A549 (cell line): ENCODE measurements at places on chromosomes 3 and 15. TPM values are rescaled to one million over a fixed set of nuclear protein-coding genes. Genes with fewer than 3 reads are reported as not detected.

The PLA1A gene
- polyA plus RNA-seq = 0.12 to 0.17 TPM (median 0.12 TPM) in 3 replicates

- no peak for DNase-seq
Measured at GRCh38 chr15:48632651-48633050, 12.9 kb downstream of the FBN1 start.

- peak; percentile 84 for DNase-seq
Measured at GRCh38 chr15:91942720-91943394, 89.3 kb downstream of the SLCO3A1 start.

DNA sequence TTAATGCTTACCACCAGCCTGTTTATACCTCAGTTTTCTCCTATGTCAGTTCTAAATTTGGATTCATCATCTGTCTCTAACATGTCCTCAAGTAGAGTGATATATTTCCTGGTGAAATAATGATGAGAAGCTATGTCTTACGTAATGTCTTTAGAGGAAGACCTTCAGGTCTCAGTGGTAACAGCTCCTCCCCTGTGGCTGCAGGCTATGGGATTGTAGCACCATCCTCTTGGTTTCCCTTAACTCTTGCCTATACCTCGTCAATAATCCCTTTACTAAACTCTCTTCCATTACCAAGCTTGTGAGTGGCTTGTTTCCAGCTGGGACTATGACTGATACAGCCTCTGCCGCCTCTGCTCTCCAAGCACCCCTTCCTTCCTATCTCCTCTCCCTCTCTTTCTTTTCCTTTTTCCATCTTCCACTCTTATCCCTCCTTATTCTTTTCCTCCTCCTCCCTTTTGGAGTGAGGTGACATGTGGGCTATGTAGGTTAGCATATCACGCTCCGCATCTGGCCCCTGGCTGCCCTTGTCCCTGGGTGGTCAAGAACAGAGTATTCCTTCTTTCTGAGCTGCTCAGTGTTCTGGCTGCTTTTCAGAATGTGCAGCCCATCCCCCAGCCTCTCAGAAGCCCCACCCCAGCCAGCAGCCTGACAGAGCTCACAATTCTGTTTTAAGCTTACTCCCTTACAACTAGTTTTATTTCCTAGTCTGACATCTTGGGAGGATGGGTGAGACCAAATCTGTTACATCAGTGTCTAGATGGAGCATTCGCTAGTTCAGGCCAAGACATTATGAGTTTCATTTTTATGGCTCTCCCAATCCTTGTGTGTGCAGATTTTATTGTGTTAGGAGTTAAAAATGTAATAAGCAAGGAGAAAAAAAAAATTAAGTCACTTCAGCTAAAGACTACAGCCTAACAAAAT lies 75.0 kb upstream of the RNU6-1 start:
- peak; percentile 93 for DNase-seq

The GOLGA8T gene
- polyA plus RNA-seq = 0.96 to 2.1 TPM (median 1.3 TPM) in 3 replicates

- no peak for DNase-seq
Measured at GRCh38 chr15:48577469-48577868, 68.0 kb downstream of the FBN1 start.

The GNAT1 gene
- not detected in 3 replicates for polyA plus RNA-seq

GRCh38 chr15:43286074-43286473 lies 19.3 kb upstream of the TGM5 start:
- no peak for DNase-seq

DNA sequence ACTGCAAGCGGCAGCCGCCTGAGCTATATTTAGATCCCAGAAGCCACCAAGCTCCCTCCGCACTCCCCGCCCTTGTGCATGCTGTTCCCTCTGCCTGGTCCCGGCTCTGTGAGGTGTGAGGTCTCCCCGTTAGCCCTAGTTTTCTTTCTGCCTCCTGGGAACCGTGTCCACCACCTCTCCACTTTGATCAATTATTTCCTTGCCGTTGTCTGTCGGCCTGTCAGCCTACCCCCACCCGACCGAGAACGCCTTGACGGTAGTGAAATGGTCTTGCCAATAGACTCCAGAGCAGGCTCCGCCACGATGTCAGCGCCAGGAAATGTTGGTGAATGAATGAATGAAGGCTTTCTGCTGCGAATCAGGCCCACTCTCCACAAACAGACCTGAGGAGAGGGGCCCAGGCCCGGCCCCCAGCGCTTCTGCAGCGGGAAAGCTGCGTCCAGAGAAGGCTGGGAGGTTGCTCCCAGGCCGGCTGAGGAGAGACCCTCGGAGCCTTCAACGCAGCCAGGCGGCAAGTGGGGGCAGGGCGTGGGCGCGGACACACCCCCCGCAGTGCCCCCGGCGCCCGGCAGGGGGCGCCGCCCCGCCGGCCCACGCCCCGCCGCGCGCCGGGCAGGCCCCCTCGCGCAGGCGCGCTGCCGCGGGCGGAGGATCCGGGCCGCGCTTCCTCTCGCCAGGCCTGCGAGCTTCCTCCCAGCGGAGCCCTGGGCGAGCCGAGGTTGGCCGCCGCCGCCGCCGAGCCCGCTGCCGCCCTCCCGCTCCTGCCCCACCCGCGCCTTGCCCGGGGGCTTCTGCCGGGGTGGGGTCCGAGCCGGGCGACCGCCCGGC lies at the start of gene CSK:
Gene CSK (plus strand): TSS at position 650 of the 828 bp plus-strand sequence. CDS start 16,218 bp downstream, outside the sequence.
- DNase-seq = peak; percentile 67

The GOLGA6L10 gene
- 0.62 to 1.1 TPM (median 0.98 TPM) in 3 replicates for polyA plus RNA-seq

- DNase-seq = no peak
Measured at GRCh38 chr15:70066447-70066846, 31.3 kb downstream of the TLE3 start.

DNA sequence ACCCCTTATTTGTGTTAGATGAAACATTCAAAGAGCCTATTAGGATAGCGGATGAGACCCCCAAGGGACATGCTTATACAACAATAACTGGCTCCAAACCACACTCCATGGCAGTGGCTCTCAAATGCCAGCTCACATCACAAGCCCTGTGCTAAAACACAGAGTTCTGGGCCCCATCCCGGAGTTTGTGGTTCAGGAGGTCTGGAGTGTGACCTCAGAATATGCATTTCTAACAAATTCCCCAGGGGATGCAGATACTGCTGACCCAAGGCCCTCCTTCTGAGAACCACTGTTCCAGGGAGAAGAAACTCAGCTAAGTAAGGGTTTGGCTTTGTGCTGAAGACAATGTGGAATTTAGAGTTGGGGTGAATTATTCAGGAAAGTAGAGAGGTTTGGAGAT lies 3.6 kb downstream of the CCRL2 start:
- no peak for DNase-seq

- no peak for DNase-seq
Measured at GRCh38 chr15:58261368-58261767, 123.2 kb downstream of the AQP9 start.

DNA sequence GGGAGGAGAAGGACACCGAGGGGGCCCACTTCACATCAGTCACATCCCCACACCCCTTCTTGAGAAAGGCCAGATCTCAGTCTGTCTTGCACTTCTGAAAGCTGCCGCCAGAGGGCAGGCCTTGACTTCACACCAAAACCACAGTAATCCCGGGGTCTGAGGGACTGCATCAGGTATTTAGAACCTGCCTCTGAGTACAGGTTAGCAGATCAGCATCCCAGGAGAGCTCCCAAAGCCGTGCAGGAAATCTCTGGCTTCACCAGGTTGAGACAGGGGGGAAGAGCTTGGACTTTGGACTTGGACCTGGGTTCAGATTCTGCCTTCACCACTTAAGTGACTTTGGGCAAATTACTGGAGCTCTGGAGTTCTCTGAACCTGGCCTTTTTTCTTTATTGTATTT lies 50.3 kb downstream of the LHFPL4 start:
- peak; percentile 80 for DNase-seq

DNA sequence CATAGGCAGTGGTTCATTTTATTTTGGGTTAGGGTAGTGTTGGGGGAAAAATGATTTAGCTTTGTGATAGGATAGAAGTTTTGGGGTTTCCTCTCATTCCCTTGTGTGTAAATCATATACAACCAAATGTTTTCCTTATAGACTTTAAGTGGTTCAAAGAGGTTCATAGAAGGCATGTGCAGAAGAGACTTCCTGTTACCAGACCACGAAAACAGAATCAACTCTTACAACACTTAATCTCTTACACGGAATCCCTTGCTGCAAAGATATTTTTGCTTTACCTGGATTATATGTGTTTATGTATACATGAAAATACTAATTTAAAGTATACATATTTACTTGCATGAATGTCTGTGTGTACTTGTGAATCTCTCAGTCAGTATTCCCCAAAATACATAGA lies 2.9 kb downstream of the TMOD2 start:
- DNase-seq = no peak

- peak; percentile 18 for DNase-seq
Measured at GRCh38 chr3:105367063-105367405, 325 bp downstream of the ALCAM start.

The BNC1 gene
- polyA plus RNA-seq = 0.22 to 0.43 TPM (median 0.28 TPM) in 3 replicates

DNA sequence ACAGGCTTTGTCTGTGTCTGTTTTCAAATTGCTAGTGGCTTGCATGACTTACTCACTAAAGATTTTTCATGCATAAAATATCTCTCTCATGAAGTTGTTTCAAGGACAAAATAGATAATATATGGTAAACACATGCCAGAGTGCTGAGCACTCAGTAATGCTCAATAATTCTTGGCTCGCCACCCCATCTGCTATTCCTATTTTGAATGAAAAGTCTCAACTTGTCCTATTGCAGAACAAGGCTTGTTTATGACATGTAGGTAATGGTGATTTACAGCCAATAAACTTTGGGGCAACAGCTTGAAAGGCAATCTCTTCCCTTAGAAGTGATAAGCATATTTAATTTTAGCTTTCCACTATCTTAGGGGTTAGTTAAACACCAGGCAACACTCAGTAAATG lies 789.0 kb upstream of the ROBO1 start:
- DNase-seq = no peak

The FAM174B gene
- 4.6 to 5.9 TPM (median 5.2 TPM) in 3 replicates for polyA plus RNA-seq

- no peak for DNase-seq
Measured at GRCh38 chr15:72564091-72564490, 90.0 kb downstream of the ARIH1 start.

The SERPINI2 gene
- not detected in 3 replicates for polyA plus RNA-seq

GRCh38 chr15:69119001-69119400 lies 41.4 kb upstream of the GLCE start:
- DNase-seq = no peak

DNA sequence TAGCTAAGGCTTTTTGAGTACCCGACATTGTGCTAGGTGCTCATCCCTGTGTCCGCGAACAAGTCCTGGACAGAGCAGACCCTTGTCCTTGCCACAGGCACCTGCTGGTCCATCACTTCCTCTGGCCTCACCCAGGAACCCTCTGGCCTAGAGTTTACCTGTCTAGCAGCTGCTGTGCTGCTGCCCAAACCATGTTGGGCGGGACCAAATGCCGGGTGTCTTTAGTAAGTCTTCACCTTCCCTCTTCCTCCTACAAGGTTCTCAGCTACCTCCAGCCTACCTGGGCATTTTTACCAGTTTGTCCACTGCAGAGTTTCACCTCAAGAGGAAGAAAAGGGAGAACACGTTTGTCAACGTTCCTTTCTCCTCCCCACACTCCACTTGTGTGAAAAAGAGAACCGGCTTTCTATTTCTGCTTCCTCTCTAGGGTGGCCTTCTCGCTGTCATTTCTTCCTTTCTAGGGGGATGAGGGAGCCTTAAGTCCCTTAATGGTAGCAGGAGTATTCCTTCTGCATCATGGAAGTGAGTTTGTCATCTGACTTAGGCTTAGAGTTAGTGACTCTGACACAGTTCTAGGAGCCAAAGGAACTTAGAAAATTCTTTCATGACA lies 80.4 kb upstream of the GCNT3 start:
- DNase-seq = no peak

The CRYGS gene
- 0.65 to 0.84 TPM (median 0.78 TPM) in 3 replicates for polyA plus RNA-seq

GRCh38 chr15:79516155-79516554 lies 84.0 kb downstream of the MINAR1 start:
- DNase-seq = no peak

DNA sequence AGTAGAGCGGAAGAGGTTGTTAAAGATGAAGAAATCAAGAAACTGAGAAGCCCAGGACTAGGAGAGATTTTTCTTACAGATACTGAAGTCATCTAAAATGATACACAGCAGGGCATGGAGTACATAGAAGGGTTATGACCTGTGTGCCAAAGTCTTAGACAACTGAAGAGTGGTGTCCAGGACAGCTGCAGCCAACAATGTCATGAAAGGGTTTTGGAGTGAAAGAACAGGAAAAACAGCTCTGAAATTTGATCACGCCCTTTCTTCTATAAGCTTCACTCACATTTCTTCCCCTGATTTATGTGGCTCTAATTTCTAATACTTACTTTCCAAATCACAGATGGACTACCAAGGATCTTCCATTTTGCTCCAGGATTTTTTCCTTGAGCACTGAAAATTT lies 3.0 kb downstream of the CFAP20DC start:
- no peak for DNase-seq

DNA sequence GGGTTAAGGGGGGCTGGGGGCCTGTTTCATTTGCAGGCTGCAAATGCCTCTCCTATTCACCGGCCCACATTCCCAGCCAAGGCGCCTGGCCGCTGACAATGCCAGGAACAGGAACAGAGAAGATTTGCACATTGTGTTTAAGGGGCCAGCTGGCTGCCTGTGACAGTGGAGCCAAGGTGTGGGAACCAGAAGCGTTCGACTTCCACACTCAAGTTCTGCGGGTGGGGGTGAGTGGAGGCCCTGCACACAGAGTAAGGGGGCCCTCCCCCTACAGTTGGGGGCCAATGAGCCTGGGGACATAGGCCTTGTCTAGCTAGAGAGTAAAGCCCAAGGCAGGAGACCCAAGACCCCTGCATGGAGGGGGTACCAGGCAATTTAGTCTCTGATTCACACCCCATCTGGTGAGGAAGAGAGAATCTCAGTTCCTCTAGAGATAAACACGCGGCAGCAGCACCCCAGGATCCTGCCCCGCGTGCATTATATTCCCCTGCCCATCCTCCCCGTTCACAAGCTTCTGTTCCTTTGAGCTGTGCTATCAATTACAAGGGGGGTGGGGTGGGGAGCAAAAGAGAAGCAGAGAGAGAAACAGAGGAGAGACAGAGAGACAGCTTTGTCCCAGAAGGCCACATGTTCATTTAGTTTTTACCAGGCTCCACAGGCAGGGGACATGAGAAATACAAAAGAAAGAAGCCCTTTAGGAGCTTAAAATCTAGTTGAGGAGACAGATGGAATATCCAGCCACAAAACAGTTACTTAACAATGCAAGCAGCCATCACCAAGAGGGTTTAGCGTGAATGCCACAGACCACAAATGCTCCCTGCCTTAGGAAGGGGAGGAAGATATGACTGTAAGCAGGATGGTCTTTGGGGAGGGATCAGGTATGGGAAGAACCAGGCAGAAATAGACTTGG lies 9.2 kb downstream of the IGDCC3 start:
- DNase-seq = no peak

DNA sequence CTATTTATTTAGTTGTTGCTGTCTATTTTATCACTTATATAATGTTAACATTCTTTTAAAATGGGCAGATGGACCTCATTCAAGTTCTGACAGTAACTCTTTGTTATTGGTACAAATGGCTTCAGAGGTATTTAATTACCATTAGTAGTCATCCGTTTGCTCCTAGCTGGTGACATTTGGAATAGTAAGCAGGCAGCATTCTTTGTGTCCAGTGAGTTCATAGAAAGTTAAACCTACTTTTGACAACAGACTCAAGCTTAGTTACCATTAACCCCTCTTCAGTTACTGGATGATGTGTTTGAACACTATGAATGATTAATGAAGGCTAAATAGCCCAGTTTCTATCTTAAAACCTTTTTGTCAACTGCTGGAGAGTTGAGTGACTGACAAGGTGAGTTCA lies 500.7 kb upstream of the ATP11B start:
- no peak for DNase-seq

GRCh38 chr3:98874602-98875249 lies 26.8 kb downstream of the DCBLD2 start:
- DNase-seq = no peak

GRCh38 chr15:67601073-67601472 lies 58.6 kb downstream of the MAP2K5 start:
- no peak for DNase-seq
